Stromal cell of bone marrow (primary cell): ENCODE measurements at places on chromosomes 3 and 15.

GRCh38 chr3:46462111-46462510, 2.6 kb downstream of the LTF start:
- no peak for DNase-seq

DNA sequence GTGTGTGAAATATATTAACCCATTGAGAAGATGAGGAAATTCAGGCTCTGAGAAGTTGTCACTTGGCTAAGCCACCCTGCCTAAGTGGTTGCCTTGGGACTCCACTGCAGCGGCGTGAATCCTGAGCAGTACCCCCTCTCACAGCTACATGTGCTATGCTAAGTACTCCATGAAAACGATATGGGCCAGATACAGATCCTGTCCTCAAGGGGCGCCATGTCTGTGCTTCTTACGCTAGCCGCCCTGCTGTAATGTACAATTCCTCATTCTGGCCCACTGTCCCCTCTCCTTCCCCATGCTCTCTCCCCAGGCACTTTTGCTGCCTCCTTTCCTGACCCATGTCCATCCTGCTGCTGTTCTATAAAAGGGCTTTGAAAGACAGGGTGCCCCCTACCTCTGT, 140.3 kb downstream of the FEZF2 start:
- no peak for DNase-seq

- peak; percentile 93 for DNase-seq
Measured at GRCh38 chr15:71079208-71080044, 35.8 kb upstream of the THSD4 start.

DNA sequence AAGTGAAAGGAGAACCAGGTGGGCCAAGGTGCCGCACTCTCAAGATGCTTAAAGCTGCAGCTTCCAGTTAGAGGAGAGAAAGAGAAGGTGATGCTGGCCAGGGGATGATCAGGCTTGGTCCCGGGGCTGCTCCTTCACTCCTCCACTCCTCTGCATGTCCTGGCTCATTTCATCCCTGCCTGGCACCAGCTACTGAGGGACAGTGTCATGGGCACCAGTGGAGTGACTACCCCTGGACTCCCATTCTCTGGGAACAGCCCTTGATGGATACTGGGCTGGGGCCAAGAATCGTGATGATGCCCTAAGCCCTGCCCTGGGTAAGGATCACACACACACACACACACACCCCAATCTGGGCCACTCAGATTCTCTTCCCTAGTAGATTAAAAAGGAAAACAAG, 243.7 kb downstream of the UACA start:
- DNase-seq, result no peak

- DNase-seq, result peak; percentile 57
Measured at GRCh38 chr3:43855674-43856299, 165.0 kb downstream of the ABHD5 start.

DNA sequence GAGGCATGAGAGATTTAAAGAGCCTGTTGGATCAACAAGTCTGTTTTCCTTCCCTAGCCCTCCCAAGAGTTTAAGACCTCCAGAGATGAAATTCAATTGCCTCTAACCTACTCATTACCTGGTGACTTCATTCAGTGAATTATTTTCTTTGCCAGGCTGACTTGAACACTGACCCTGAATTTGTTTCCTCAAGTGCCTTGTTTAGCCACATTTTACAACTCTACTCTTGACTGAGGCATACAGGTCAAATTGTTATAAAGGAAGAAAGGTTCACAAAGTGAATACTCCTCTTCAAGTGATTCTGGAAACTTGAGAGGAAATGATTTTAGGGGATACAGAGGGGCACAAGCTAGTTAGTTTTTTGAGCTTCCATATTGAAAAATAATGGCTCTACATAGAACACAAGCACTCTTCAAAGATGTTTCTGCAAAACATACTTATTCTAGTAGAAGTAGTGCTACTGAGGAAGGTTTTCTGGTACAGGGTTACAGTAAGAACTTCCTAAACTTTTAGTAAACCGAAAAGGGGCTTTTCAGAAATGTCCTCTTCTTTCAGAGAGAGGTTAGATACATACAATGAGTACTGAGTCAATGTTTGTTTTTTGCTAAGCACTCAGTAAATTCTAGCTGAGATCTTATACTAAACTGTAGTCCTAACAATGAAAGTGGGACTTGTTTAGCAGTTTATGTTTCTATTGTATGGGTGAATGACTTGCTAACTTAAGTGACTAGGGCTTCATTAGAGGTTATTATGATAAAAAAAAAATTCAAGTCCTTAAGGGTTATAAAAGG, 137.4 kb upstream of the SATB1 start:
- no peak for DNase-seq

- peak; percentile 83 for DNase-seq
Measured at GRCh38 chr3:136819392-136819730, 435 bp downstream of the SLC35G2 start.

GRCh38 chr15:72042865-72043264, 75.1 kb downstream of the MYO9A start:
- no peak for DNase-seq

GRCh38 chr15:57867970-57868798, 161.7 kb downstream of the POLR2M start:
- no peak for DNase-seq

GRCh38 chr15:94083467-94084052, 147.8 kb upstream of the MCTP2 start:
- DNase-seq, result peak; percentile 61

- no peak for DNase-seq
Measured at GRCh38 chr15:60385620-60386552, 11.9 kb downstream of the ANXA2 start.

DNA sequence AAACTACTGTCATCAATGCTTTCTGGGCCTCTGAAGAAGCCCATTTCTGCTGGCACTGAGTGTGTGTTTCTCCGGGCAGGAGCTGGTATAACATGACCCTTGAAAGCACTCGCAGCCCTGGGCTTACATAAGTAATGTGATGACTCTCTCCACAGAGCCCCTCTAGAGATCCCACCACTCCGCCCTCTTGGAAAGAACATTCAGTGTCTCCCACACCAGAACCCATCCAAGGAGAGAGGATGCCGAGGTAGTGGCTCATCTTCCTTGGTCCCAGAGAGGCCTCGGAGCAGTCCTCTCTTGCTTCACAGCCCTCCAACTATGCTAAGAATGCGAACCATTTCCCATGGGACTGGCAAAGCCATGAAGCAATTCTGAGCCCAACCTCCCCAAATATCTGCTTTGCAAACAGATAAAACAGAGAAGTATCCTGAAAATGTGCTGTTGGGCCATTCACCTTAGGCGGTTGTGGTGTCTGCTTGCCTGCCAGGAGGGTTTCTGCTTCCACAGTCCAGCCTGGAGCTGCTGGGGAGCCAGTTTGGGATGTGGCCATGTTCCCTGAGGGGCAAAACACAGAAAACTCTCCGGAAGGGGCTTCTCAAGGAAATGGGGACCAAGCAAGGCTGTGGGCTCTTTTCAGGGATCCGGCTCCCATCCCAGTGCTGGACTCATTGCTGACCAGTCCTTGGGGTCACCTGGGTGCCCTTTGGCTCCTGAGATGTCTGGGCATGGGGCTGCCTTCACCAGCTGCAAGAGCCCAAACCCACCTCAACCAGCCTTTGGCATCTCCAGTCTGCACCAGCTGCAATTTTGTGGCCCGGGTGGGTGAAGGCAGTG, 47.3 kb downstream of the AMOTL2 start:
- DNase-seq, result peak; percentile 92

DNA sequence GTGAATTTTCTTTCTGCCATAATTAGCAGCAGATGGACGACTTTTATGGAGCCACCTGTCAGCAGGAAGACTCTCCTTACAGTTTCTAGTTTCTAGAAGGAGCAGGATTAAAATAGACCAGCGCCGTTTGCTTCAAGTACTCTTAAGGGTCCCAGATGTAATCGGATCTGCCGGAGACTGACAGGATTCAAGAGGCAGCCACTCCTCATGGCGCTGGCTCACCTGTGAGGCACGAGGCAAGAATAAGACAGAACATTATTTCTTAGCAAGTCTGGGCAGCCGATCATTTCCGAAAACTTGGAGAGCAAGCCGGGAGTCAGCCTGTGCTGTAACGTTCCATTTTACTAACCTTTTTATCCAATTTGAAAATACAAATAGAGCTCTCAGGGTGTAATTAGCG, 410.4 kb upstream of the RORA start:
- DNase-seq, result no peak

GRCh38 chr15:75235051-75235673, 23.0 kb upstream of the GOLGA6C start:
- no peak for DNase-seq

GRCh38 chr15:38479266-38479665, 25.3 kb downstream of the FAM98B start:
- DNase-seq, result no peak

GRCh38 chr15:73683257-73683776, 866 bp upstream of the CD276 start:
- DNase-seq, result no peak

DNA sequence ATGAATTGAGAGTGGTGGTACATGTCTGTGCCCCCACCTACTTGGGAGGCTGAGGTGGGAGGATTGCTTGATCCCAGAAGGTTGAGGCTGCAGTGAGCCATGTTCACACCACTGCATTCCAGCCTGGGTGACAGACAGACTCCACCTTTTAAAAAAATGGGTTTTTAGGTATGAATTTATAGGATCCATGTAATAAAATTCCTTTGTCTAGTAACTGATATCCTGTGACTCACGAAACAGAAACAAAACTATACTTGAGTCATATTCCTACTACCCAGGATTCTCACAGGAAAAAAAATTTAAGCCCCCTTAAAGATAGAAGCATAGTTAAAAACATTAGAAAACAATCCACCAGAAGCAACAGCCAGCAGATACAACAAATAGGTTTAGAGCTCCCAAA, 10.0 kb upstream of the CRTC3 start:
- DNase-seq, result peak; percentile 23
